K562 (cell line): ENCODE measurements at places on chromosomes 1 and 21. TPM values are rescaled to one million over a fixed set of nuclear protein-coding genes. Genes with fewer than 3 reads are reported as not detected.

GRCh38 chr1:202086579-202087350, 36.0 kb upstream of the GPR37L1 start:
- DNase-seq, result peak; percentile 24

DNA sequence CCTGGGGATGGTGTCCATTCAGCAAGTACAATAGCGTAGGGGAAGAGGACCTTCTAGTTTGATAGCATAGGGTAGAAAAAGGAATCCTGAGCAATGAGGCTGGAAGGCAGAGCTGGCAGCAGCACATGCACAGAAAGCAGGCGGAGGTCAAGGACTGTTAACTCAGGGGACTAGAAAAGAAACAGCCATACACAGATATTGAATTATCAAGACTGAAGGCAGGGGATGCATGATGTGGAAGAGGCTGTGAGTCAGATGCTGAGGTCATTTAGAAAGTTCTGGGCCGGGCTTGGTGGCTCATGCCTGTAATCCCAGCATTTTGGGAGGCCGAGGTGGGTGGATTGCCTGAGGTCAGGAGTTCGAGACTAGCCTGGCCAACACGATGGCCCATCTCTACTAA, 65.6 kb downstream of the OPTC start:
- no peak for DNase-seq

GRCh38 chr1:151286619-151287340, 4.7 kb downstream of the ZNF687 start:
- DNase-seq, result no peak

DNA sequence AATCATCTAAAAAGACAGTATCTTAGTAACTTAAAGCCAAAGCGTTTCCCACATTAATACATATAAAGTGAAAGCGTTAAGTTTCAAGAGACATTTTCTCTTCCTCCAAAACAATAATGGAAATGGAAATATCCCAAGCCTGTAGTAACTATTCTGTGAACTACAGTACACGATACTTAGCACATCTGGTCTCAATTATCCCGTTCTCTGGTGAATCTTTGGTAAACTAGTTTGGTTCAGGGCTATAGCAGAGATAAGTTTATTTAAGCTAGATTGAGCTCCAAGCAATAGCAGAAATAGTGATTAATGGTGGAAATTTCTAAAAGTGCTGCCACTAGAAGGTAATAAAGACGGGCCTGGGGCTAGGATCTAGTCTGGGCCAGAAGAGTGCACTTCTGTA, 55.2 kb downstream of the PCNX2 start:
- no peak for DNase-seq

DNA sequence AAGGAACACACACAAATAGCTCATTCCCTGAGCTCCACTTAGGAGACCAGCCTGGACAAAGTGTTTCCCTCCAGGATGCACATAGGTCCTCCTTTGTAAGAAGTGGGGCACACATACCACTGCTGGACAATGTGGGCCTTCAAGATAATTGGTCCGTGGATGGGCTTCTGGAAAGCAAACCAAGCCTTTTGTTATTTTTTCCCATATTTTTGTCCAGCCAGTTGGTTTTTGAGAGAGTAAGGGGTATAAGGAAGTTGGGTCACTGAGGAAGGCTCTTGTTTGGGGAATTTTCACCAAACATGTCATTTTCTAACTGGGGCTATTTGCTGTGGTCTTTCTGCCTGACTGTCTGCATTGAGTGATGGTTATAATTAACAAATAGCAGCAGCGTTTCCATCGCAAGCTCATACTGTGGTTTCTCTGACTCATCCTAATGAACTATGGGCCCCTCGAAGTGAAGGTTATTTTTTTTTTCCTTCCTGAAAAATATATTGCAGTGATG, 306.3 kb upstream of the DUSP10 start:
- no peak for DNase-seq

- DNase-seq, result no peak
Measured at GRCh38 chr1:17540255-17541001, 930 bp downstream of the ARHGEF10L start.

DNA sequence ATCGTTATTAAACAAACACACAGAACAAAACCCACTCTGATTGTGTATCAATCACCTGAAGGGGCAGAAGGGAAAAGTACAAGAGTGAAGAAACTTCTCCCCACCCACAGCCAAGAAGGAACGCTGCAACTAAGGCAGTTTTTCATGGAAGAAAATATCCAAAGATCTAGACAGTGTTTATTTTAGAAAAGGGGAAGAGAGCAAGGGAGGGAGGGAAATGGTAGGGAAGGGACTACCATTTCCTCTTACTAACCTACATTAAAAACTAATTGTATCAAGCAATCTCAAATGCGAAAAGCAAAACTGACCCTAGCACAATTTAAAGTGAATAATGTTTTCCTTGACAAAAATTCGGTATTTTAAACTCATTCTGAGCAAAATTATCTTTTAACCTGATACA, 3.5 kb downstream of the NRIP1 start:
- DNase-seq, result no peak

DNA sequence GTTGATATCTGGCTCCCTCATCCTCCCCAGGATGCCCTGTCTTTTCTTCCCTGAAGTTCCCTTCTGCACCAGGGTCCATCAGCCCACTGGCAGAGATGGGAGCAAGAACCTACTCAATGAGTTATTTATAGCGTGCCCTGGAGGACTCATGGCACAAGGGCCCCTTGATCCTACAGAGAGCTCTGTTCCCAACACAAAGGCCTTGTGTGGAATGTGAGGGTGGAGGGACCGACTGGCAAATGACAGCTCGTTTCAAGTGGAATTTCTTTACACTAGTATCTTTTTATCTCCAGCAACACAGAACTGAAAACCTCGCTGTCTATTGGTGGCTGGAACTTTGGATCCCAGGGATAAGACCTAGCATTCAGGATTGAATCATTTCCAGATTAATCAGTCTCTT, 22.4 kb downstream of the CHI3L2 start:
- no peak for DNase-seq

DNA sequence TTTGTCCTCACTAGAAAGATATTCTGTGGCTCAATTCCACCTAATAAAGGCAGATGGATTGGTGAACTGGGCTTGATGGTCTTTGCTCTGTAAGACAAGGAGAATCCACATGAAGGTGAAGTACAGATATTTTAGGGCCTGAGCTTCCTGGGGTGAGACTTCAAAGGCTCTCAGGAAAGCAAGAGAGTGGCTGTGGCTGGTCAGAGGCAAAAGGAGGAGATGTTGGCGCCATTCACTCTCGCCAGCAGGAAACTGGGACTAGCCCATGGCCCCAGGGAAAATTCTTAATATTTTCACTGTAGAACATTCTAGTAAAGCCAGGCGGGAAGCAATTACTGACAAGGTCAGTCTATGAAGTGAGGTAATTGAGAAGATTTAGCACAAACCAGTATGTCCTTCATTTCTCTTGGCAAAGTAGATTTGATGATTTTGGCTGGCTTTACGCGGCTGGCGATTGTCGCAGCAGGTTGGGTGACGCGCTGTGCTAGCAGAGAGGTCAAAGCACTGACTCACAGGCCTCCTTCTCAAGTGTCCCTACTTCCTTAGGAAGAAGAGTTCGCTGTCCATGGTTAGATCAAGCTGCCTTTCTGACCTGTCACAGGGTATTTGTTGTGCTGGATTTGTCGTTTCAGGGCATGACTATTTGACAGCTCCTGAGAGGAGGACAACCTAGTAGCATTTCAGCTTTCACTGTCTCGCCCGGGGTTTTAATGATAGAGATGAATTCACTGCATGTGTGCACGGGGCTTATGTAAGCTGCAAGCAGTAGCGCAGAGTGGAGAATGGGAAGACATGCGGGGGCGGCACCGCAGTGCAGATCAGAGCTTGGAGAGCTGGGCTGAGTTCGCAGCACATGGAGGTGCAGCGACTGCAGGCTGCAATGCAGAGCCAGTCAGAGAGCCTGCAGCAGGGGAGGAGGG, 32.7 kb downstream of the XCL1 start:
- no peak for DNase-seq

GRCh38 chr1:18653367-18653766, 22.7 kb downstream of the PAX7 start:
- DNase-seq, result no peak

DNA sequence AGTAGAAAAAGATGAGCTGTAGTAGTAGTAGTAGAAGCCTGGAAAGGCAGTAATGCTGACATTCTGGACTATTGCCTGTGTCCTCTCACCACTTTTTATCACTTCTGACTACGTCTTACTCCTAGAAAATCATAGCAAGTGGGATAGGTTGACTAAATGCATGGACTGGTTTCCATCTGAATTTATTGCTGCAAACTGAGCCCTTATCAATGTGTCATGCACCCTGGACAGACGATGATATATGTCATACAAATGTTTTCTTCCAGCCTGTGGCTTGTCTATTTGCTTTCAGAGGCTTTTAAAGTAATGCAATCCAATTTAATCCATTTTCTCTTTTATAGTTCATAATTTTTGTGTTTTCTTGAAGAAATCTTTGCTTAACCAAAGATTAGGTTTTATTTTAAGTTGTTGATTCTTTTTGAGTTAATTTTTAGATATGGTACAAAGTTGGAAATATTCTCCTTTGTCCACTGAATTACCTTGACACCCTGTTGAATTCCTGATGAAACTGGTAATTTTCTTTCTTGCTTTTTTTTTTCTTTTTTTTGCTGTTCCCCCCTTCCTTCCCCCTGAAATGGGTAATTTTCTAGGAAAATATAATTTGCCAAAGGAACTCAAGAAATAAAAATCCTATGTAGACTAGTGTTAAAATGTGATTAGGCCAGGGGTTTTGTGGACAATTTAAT, 47.1 kb downstream of the PHACTR4 start:
- peak; percentile 73 for DNase-seq

DNA sequence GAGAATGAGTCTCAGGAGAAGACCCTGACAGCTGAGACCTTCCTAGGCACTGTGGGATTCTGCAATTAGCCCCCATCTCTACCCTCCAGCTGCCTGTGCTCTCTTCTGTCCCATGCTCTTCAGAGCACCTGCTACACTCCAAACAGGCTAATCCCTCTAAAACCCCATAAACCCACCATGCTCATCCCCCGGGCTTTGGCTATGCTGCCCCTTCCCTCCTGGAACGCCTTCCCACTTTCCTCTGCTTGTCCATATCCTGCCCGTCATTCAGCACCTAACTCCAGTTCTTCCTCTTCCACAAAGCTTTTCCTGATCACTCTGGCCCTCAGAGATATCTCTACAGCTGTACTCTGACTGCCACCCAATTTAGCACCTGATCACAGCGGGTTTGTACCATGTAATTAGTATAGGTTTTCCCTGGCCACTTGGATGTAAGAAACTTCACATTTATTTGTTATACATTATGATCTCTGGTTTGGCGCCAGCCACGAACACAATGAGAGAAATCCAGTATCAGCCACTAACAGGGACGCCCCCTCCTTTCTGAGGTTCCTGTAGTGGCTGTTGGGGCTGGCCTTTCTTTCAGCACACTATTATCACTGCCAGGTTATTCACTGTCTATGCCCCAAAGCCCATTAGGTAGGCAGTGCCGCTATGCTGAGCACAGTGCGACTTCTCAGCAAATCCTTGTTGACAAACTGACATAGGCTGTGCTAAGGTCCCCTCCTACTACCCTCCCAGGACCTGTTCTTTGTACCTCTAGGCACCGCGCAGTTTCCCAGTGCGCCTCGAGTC, 45.1 kb downstream of the CDC7 start:
- DNase-seq, result no peak

DNA sequence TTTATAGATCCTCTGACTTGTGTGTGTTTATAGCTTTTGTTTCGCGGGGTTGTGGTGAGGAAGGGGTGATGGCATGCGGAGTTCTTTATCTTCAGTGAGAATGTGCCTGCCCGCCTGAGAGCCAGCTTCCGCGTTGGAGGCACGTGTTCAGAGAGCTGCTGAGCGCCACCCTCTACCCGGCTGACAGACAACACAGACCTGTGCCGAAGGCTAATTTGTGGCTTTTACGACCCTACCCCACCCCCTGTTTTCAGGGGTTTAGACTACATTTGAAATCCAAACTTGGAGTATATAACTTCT, 14.4 kb upstream of the CD101 start:
- DNase-seq, result no peak

GRCh38 chr21:31554511-31555022, 104.9 kb upstream of the SOD1 start:
- DNase-seq, result no peak

GRCh38 chr21:38476385-38476784, 21.9 kb downstream of the ERG start:
- peak; percentile 66 for DNase-seq

DNA sequence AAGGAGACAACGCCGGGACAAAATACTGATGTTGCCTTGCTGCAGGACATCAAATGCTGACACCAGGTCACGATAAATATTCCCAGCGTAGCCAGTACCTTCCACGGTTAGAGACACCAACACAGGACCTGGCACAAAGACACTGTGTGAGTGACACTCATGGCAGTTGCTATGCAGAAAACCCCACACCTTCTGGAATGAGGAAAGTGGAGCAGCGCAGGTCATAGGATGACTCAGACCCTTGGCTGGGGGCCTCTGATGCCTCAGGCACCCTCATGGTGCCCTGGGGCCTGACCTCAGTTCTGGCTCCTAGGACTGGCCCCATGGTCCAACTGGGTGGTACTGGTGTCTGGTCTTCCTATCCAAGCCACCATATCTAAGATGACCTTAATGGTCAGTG, 7.0 kb downstream of the DCST2 start:
- DNase-seq, result peak; percentile 42

DNA sequence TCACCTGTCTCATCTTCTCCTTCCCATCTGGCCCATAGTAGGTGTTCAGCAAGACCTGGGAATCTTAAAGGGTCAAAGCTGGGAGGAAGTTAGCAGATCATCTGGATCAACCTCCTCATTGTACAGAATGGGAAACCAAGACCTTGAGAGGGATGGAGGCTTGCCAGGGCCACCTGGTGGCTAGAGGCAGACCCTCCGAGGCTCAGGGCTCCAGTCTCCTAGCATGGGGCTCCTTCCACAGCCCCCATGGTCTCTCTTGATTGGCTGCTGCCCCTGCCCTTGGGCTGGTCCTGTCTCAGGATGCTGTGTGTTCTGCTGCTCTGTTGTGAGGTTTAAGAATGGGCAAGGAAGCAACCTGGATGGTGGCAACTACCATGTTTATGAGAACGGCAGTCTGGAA, 68.7 kb upstream of the CNTN2 start:
- no peak for DNase-seq

- DNase-seq, result no peak
Measured at GRCh38 chr1:229124520-229125124, 146.3 kb upstream of the RAB4A start.

GRCh38 chr21:45208627-45208951, 79.1 kb downstream of the POFUT2 start:
- DNase-seq, result no peak

DNA sequence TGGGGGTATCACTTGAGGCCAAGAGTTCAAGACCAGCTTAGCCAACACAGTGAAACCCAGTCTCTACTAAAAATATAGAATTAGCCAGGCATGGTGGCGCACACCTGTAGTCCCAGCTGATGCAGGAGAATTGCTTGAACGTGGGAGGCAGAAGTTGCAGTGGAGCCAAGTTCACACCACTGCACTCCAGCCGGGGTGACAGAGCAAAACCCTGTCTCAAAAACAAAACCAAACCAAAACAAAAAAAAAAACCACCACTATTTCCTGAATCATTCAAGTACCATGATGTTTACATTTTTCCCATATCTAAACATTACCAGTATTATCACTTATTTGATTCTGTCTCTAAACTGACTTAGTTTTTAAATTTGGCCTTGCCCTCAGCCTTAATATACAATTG, 29.5 kb downstream of the TUT4 start:
- DNase-seq, result no peak

The PRAMEF8 gene
- total RNA-seq, result not detected in 2 replicates

The POGZ gene
- total RNA-seq, result 38.2 and 40.6 TPM in 2 replicates

The WNT2B gene
- 0.02 and 0.04 TPM in 2 replicates for total RNA-seq

The EPHA10 gene
- 0.02 TPM in 1 of 2 replicates, not detected in the other for total RNA-seq

The FLG2 gene
- total RNA-seq, result not detected in 2 replicates

The PTPRU gene
- 2.7 and 3.1 TPM in 2 replicates for total RNA-seq

The NEGR1 gene
- not detected in 2 replicates for total RNA-seq

The CAPN9 gene
- not detected in 2 replicates for total RNA-seq

The SELP gene
- not detected in 2 replicates for total RNA-seq

The LIPI gene
- not detected in 2 replicates for total RNA-seq

The TESK2 gene
- total RNA-seq, result 3.3 and 3.7 TPM in 2 replicates
